ENCODE measurements at places on chromosomes 2 and 18.

DNA sequence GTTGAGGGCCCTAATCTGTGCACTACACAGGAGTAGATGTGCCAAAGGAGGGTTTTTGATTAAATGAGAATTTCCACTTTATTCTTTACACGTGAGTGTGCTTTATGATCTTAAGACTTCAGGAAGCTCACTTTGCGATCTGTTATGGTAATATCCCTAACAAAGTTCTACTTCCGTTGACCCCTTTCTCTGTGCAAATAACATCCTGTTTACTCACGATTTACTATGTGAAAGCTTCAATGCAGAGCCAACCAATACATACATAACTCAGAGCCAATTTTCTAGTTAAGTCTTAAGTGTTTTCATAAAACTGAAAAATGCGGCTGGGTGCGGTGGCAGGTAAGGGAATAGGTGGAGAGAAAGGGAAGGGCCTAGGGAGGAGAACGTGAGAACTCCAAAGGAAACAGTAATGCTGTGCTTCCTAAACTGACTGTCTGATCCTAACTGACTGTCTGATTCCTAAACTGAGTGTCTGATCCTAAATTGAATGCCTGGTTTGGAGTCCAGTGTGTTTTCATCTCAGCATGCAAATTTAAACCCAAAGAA lies 87.6 kb downstream of the PLCL1 start:
- no peak for DNase-seq

DNA sequence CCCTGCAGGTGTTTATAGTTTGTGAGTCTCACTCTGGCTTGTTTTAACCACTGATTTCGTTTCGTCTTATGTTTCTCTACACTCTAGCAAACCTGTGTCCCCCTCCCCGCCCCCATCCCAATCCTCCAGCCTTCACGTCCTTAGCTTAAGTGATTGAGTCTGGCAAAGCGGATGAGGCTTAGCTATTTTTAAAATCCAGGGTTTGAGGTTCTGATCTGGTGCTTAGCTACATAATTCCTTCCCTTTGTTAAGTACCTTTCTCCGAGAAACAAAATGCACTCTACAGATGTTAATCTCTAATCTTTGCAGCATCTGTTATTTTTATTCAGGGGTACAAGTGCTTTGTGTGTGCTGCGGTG lies 7.8 kb downstream of the AGAP1 start:
- no peak for DNase-seq

GRCh38 chr2:134976074-134976702 lies 57.6 kb downstream of the CCNT2 start:
- no peak for DNase-seq

DNA sequence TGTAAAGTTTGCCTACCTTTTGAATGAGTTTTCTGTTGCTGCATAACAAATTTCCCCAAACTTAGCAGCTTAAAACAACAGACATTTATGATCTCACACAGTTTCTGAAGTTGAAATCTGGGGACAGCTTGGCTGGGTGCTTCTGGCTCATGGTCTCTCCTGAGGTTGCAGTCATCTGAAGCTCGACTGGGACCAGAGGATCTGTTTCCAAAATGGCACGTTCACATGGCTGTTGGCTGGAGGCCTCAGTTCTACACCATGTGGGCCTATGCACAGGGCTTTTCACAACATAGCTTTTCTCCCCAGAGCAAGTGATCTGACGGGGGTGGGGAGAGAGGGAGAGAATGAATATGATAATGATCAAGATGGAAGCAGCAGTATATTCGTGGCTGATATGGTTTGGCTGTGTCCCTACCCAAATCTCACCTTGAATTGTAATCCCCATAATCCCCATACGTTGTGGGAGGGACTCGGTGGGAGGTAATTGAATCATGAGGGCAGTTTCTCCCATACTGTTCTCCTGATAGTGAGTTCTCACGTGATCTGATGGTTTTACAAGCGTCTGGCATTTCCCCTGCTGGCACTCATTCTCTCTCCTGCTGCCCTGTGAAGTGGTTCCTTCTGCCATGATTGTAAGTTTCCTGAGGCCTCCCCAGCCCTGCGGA lies 3.5 kb downstream of the RALB start:
- DNase-seq = no peak

GRCh38 chr18:58896734-58897508 lies 32.2 kb downstream of the ZNF532 start:
- no peak for DNase-seq

GRCh38 chr2:181911830-181912229 lies 20.3 kb downstream of the ITPRID2 start:
- DNase-seq = no peak

DNA sequence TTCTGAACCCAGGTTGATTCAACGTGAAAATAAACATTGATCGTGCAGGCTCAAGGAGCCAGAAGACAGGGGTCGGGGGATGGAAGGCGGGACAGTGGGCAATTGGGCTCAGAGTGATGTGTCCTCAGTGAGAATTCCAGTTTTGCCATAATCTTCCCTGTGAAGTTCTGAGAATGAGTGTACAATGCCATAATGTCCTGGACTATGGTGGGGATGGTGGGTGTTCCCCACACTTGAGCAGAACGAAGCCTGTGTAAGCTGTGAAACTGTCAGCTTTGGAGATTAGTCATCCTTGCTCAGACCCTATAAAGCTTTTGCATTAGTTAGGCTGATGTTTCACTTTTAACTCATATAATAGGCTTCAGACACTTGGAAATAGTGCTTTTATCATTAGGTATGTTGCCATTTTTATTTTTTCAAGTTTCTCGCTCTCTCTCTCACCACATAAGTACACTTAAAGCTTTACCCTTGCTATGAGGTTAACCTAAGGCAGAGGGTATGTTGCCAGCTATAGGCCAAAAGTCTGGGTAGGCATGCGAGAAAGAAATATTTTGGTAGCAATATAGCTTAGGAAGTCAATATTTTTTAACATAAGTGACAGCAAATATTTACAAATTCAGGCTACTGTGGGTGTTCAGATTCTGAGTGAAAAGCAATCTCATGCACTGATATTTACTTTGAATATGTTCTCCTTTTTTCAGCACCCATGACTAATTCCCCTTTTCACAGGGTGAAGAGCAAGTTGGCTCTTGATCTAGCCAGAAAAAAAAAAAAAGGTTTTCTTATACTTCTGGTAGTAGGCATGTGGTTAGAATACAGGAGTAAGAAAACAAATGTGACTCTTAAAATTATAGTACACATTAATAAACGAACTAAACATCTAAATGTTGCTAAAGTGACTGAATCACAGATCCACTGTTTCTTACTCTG lies 47.2 kb downstream of the CDC42EP3 start:
- DNase-seq = no peak

DNA sequence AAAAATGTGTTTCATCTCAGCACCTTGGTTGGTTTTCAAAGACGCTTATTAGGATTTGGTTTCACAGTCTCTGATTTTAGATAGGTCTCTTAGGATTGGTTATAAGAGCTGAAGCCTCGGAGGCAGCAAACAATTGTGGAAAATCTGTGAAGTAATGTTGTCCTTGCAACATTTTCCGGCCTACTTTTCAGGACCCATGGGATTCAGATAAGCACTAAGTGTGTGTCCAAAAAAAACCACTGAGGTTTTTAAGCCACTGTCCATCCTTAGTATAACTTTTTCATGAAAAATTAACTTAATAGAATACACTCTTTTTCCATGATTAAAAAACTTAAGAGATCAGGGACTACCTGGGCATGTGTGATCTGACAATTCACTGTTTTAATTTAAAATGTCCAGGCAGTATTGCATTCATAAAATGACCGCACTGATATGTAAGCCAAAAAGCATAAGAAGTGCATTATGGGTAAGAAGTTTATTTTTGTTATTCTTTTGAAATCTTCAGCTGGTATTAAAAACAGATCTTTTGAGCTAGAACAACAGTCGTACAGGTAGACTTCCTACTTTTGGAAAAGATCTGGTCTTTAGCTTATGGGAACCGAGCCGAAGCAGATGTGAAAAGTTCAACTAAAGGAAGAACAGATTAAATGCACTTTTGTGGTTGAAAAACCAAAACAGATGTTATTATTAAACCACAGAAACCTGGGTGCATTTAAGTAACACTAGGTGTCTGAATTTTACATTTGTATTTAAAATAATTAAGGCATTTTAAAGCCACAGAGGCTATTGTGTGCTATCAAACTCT lies 479.4 kb upstream of the ZEB2 start:
- no peak for DNase-seq

DNA sequence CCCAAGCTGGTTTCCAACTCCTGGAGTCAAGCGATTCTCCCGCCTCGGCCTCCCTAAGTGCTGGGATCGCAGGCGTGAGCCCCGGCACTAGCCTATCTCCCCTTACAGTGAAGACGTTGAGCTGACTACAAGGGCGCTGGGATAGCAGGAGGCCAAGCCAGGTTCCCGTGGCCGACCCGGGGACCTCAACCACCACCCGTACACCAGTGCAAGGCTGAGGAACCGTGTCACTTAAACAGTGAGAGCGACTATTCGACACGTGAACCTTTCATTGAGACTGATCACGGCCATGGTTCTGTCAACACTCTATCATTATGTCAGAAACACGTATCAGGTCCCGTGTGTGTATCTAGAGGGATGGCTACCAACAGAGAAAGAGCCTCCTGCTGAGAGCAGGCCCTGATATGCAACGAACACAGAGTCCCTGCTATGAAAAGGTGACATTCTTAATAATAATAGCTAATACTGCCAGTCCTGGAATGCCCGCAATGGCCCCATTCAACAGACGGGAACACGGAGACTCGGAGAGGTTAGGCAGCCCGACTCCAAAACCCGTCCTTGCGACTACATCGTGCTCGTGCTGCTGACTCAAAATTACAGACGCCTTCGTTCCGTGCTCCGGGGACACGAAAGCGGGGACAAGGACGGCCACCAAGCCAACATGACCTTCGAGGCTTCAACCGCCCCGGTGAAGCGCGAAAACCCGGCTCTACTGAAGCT lies 833 bp downstream of the AFG3L2 start:
- DNase-seq = peak; percentile 20

DNA sequence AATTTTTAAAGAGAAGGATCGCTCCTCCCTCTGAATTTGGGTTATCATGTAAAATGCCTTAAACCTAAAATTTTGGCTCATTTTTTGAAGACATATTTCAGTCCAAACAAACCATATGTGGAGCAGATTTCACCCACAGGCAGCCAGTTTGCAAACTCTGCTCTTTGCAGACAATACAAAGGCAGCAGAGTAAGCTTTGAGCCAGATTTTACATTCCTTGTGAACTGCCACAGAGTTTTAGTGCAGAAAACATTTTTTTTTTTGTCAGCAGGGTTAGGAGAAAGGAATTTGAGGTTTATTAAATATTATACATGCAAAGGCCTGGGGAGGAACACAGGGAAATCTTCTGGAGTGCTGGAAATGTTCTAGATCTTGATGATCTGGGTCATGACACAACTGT lies 171.9 kb upstream of the FN1 start:
- no peak for DNase-seq

DNA sequence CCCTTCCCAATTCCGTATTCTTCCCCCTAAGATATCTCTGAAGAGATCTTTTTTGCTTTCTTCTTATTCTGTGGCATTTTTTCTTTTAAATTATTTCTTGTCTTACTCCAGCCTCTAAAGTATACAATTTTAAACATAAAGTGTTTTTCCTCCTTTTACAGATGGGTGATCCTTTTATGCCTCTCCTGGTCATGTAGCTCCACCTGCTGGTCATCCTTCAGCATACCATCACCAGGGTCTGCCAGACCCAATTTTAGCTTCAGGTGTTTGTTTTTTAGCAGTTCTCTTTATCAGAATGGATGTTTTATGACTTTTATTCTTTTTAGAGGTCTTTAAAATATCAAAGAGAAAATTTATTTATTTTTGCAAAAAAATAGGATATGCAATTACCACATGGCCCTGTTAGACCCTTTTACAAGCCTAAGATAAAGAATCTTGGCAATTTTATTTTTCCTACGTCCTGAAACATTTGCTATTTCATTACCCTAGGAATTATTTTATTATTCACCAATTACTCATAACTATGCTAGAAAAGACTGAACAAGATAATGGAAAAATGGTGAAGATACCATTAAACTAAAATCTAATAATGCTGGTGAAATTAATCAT lies 55.5 kb downstream of the PIGN start:
- peak; percentile 65 for DNase-seq

GRCh38 chr2:20222769-20223406 lies 2.0 kb downstream of the SDC1 start:
- no peak for DNase-seq

- DNase-seq = no peak
Measured at GRCh38 chr18:55237660-55238059, 278.4 kb upstream of the CCDC68 start.

DNA sequence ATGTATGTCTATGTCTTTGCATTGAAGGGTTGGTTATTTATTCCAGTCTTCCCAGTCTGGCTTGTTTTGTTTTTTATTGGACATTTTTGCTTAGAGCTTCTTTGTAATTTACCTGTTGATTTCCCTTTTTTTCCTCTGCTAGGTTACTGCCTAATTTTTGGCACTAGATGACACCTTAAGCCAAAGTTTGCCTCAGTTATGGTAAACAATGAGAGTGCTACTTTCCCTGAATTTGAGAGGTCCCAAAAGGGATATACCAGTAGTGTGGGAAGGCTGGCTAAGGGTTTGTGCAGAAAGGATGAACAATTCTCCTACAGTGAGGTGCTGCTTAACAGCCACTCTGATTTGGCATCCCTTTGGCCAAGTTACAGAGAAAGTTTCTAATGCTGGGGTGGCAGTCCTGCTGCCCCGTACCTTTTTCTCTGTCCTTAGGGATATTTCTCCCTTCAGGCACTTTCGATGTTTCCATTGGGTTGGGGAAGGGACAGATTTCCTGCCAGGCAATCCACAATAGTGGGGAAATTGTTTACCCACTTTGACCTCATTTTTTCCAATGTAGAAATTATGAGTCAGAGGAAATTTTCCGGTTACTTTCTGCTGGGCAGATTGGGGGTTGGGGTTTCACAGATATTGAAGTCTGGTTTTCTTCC lies 354.9 kb downstream of the PTPRM start:
- no peak for DNase-seq

- DNase-seq = no peak
Measured at GRCh38 chr2:109129921-109130722, 1.1 kb downstream of the SH3RF3 start.

DNA sequence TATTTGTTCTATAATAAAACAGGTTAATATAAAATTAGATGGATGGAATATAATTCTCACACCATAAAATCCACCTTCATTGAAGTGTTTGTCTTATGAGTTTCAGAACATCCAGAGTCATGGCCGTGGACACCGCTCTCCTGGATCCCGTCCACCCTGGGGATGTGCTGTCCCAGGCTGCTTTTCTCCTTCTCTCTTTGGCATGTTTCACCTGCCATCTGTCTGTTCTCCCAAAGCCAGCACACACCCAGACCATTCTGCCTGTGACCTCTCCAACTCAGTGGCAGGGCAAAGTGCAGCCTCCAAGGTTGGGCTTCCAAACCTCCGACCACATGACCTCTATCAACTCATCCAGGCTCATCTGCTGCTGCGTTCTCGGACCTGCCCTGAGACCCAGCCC lies 104.7 kb downstream of the MYT1L start:
- no peak for DNase-seq

- peak; percentile 80 for DNase-seq
Measured at GRCh38 chr18:58788971-58789875, 75.5 kb upstream of the ZNF532 start.

- no peak for DNase-seq
Measured at GRCh38 chr2:210681491-210681890, 125.1 kb downstream of the CPS1 start.

- no peak for DNase-seq
Measured at GRCh38 chr2:205654878-205655605, 27.3 kb upstream of the NRP2 start.
